ENCODE measurements at places on chromosomes 2 and 18.

- no peak for DNase-seq
Measured at GRCh38 chr18:76923485-76924085, 101.2 kb downstream of the ZNF236 start.

GRCh38 chr2:156563994-156564753 lies 128.0 kb downstream of the GPD2 start:
- no peak for DNase-seq

GRCh38 chr18:74501386-74501785 lies 5.2 kb downstream of the CNDP2 start:
- DNase-seq: no peak

DNA sequence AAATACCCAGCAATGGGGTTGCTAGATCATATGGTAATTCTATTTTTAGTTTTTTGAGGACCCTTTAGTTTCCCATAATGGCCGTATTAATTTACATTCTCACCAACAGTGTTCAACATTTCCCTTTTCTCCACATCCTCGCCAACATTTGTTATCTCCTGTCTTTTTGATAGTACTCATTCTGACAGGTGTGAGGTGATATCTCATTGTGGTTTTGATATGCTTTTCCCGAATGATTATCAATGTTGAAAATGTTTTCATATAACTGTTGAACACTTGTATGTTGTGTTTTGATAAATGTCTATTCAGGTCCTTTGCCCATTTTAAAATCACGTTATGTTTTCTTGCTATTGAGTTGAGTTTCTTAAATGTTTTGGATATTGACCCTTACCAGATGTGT lies 5.8 kb upstream of the RIF1 start:
- DNase-seq: no peak

DNA sequence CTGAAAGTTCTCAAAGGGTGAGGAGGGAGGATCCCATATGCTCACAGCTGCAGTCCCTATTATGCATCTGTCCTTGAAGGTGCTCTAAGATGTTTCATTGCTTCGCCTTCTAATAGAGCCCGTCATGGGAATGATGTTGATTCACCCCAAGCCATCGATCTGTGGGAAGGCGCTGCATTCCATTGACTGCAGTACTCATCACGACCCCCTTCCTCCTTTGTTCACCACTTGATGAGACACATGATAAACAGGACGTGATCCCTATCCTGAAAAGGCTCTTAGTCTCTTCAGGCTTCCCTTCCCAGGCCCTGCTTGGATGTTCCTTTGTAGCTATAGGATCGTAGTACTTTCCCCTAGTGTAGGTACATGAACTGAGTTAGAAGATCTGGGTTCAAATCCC lies 181.8 kb downstream of the AGPS start:
- no peak for DNase-seq

DNA sequence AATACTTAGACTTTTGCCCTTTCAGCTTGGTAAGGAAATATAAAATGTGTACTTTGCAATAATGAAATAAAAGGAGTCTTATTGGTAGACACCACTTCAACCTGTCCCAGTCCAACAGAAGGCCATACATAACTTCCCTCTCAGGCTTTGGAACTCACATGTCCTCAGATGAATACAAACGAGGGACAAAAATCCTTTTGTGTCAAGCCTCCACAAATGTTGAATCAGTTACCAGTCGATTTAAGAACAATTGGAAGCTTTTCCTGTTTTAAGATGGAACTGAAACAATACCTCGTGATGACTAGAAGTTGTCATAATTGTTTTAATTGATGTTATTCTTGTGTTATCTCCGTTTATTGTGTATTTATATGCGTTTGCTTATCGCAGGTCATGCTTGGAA lies 385.1 kb upstream of the POU3F3 start:
- no peak for DNase-seq

- DNase-seq: no peak
Measured at GRCh38 chr2:751474-751873, 74.3 kb upstream of the TMEM18 start.

DNA sequence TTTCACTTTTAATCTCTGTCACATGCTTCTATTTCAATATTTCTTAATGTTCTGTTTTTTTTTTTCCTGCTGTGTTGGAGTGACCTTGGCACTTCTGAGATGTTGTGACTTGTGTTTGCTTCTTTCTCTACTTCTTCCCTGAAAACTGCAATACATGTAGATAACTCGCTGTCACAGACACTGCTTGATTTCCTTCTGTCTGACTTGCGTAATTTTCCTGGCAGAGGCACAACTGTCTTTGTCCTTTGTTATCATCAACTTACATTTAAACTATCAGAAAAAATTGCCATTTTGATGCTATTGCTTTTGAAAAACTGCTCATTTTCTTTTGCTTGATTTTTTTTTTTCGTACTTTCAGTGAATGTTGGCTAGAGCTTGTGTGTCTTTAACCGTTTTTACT lies 69.0 kb downstream of the BABAM2 start:
- DNase-seq: no peak

DNA sequence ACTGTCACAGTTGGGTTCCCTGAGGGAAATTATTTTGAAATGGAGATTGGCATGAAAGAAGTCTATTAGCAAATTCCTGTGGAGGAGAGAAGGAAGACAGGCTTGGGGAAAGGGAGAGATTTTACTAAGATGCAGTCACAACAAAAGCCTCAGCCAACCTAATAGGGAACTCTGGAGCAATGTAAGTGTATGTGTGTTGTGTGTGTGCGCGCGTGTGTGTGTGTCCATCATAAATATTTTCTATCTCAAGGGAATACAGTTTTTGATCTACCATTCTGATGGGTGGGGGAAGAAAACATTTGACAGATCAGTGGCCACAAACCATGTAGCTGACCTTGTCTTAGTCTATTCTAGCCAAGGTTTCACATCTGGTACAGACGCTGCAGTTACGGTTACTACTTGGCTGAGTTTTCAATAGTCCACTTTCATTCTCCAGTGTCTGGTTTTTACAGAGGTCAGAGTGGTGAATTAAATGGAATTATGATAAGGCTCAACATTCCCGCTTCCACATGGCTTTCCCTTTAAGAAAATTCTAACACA lies 72.6 kb downstream of the MREG start:
- DNase-seq: no peak

DNA sequence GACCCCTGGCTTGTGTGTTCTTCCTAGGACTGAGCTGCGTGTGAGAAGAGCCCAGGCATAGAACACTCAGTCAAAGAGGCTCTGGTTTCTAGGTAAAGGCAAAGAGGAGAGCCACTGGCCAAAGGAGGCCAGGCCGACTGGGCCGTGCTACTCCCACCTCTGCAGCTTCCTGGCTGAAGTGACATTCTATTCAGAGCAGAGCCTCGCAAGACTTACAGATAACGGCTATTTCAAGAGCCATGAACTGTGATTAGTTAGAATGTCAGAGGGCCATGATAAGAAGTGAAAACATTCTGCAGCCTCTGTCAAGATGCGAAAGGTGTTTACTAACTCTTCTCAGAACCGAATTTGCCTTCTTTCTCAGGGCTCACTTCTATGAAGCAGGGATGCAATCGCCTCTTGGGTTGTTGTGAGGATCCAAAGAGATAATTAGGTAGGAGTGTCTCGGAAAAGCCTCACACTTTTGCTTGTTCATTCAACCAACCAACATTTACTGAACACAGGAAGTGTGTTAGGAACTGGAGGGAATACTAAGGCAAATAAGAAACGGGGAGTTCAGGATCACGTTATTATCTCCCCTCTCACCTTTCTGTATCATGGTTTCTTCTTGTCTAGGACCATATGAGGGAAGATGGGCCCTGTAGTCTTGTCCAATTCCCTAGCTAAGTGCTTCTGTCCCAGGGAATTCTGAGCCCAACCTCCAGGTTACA lies 3.4 kb upstream of the DNAJC5G start:
- no peak for DNase-seq

GRCh38 chr2:158291544-158292180 lies 164.9 kb downstream of the CCDC148 start:
- no peak for DNase-seq

DNA sequence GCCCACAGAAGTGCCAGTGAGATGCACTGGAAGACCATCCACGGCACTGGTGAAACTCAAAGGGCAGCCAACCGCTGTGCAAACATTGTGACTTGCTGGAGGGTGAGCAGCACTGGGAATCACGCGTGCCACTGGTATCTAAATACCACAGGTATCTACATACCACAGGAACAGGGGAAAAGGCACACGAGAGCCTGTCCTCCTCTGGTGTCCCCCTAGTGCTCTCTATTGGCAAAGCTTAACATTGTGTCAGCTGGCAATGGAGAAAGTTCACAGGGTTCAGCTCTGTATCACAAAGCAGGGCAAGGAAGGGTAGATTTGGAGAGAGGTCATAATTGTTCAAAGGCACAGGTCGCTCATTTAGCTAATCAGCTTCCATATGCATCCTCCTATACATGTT lies 12.6 kb upstream of the SEC11C start:
- no peak for DNase-seq

DNA sequence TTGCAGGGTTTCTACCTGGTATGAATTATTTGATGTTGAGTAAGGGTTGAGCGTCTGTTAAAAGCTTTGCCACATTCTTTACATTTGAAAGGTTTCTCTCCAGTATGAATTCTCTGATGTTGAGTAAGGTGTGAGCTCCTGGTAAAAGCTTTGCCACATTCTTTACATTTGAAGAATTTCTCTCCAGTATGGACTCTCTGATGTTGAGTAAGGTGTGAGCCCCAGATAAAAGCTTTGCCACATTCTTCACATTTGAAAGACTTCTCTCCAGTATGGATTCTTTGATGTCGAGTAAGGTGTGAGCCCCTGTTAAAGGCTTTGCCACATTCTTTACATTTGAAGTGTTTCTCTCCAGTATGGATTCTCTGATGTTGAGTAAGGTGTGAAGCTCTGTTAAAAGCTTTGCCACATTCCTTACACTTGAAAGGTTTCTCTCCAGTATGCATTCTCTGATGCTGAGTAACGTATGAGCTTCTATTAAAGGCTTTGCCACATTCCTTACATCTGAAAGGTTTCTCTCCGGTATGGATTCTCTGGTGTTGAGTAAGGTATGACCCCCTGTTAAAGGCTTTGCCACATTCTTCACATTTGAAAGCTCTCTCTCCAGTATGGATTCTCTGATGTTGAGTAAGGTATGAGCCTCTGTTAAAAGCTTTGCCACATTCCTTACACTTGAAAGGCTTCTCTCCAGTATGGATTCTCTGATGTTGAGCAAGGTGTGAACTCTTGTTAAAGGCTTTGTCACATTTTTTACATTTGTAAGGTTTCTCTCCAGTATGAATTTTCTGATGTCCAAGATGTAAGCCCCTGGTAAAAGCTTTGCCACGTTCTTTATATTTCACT lies 27.1 kb downstream of the ZNF519 start:
- no peak for DNase-seq

DNA sequence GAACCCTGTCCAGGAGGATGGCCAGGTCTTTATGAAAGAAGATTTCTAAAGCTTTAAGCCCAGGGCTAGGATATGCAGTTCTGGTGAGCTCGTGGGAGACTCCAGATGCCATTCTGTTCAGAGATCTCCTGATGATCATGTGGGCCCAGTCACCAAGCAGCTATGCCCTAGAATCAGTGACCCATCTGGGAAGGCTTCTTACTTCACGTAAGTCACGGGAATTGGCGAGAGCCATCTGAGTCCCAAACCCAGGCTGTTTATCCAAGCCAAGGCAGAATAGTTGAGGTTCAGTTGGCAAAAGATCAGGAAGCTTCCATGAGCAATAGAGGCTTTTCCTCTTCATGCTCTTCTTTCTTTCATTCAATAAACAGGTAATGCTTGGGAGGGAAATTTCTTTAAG lies 23.9 kb downstream of the ANTXR1 start:
- no peak for DNase-seq

- DNase-seq: no peak
Measured at GRCh38 chr2:137764646-137765045, 199.6 kb upstream of the HNMT start.

DNA sequence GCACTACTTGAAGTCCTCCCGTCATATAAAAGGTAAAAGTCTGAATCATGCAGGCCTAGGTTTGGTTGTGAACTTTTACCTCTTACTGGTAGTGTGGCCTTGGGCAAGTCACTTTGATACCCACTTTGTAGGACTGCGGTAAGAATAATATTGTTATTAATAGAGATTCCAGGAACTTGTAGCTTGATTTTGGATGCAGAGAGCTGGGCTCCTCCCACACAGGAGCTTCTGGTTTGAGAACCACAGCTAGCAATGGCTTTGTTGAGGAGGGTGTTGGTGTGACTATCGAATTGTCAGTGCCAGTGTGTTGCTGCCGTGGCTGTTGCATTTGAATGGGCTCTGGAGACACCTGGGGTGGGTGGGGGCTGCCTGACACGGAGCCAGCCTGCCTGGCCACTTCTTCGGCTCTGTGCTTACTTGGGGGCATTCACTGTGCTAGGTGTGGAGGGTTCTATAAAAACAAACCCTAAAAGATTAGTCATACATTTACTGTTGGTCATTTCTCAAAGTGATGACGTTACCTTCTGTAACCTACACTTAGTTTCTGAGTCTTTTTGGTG lies 38.5 kb downstream of the ASAP2 start:
- no peak for DNase-seq

Measured in CD4-positive, alpha-beta T cell treated with Interleukin-1 beta for 1 hour (primary cell).